Calu3 (cell line): ENCODE measurements at places on chromosomes 1 and 21. TPM values are rescaled to one million over a fixed set of nuclear protein-coding genes. Genes with fewer than 3 reads are reported as not detected.

The TSPAN2 gene
- total RNA-seq = 6.0 and 7.7 TPM in 2 replicates

The MIA3 gene
- total RNA-seq = 60.3 and 72.6 TPM in 2 replicates

DNA sequence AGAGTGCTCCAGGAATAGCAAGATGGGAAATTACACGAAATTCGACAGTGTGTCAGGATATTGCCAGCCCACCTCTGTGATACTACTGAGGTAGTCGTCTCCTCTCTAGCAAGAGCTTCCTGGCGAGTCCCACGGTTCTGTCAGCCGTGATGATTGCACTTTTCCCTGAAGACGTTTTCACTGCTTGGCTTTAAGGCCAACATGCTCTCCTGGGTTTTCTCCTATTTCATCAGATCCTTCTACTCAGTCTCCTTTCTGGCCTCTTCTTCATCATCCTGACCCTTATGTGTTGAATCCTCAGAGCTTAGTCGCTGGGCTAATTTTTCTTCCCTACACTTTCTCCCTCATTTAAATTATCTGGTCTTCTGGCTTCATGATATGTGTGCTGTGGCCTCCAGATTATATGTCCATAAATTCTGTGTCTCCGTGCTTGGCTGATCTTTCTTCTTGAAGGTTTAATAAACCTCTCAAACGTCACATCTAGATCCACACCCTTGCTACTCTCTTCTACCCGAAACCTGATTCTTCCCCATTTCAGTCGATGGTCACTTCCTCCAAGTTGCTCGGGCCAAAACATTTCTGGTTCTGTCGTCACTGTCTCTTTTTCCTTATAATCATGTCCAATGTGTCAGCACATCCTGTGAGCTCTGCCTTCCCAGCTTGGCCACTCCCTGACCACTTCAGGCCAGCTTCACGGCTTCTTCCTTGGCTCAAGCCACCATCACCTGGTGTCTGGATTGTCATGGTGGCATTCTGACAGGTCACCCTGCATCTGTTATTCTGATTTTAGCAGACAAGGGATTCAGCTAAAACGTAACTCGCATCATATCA, 12.2 kb downstream of the OR2B11 start:
- no peak overlapping the region for H3K27ac ChIP-seq
- no peaks in the 10 kb centered on the region for H3K4me1 ChIP-seq
- DNase-seq = no peak
- no peaks in the 10 kb centered on the region for H3K27me3 ChIP-seq
- no peaks in the 10 kb centered on the region for H3K36me3 ChIP-seq

DNA sequence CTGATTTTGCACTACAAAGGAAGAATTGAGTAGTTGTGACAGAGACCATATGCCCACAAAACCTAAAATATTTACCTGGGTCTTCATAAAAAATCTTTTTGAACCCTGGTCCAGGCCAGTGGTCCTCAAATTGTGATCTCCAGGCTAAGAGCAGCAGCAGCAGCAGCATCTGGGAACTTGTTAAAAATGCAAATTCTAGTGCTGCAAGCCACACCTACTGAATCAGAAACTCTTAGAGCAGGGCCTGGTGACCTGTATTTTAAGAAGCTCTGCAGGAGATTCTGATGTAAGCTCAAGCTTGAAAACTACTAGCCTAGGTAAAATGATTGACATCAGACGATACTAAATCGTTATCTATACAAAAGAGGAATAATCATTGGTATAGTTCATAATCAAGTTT, 112.2 kb downstream of the LRRC7 start:
- no peak for DNase-seq
- H3K4me3 ChIP-seq = no peak overlapping the region
- H3K27ac ChIP-seq = no peak overlapping the region
- no peaks in the 10 kb centered on the region for H3K36me3 ChIP-seq
- no peaks in the 10 kb centered on the region for H3K4me1 ChIP-seq

- H3K36me3 ChIP-seq = no peaks in the 10 kb centered on the region
- no peak overlapping the region for H3K27ac ChIP-seq
- no peak overlapping the region for H3K4me3 ChIP-seq
- no peaks in the 10 kb centered on the region for H3K27me3 ChIP-seq
- no peak for DNase-seq
- no peaks in the 10 kb centered on the region for H3K4me1 ChIP-seq
These were observed 18.0 kb downstream of the NLRP3 start for GRCh38 chr1:247434005-247434404.

DNA sequence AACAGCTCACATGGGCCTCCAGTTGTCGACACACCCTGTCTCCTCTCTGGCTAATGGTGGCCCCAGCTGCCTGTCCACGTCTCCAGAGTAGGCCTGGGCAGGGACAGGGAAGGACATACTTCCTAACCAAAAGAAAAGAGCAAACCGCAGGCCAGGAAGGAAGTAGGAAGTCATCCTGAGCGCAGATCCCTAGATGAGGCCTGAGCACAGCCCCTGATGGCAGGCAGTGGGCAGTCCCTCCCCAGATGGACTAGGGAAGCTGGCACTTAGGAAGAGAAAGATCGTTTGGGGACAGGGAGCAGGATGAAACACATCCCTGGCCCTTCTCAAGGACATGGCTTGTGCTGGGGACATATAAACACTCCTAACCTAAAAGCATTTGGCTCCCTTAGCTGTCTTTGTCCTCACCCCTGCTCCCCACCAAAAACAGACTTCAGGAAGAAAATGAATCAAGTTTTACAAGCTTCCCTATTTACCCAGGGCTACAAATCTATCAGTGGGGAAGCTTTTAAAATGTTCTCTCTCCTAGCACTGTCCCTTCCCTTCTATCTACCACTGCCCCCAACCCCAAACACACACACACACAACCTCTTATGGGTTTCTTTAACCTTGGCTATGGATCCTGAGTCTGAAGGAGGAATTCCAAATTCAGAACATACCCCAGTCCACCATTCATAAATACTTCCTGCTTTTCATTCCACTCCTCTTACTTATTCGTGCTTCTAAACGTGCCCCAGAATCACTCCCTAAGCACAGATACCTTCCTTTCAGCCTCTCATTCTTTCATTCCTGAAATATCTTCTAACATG, 21.1 kb downstream of the SSBP3 start:
- peaks cover 8% of the 10 kb centered on the region for H3K4me1 ChIP-seq
- H3K27ac ChIP-seq = no peak overlapping the region
- no peaks in the 10 kb centered on the region for H3K27me3 ChIP-seq

- H3K27ac ChIP-seq = peak within 1 kb of the TSS; percentile 16
- H3K4me3 ChIP-seq = peak within 1 kb of the TSS; percentile 58
- peaks cover 90% of the 10 kb centered on the region for H3K27me3 ChIP-seq
- DNase-seq = peak; percentile 88
- H3K36me3 ChIP-seq = peaks cover 25% of the 10 kb centered on the region
- peaks cover 46% of the 10 kb centered on the region for H3K4me1 ChIP-seq
These were observed at the start of gene EFNA3 for GRCh38 chr1:155078469-155079209. Gene EFNA3, plus strand, starts transcription at chr1:155078837. Its CDS starts 105 bp downstream, at chr1:155078942.

- no peaks in the 10 kb centered on the region for H3K36me3 ChIP-seq
- H3K27ac ChIP-seq = no peak overlapping the region
- no peak overlapping the region for H3K4me3 ChIP-seq
- no peak for DNase-seq
- H3K4me1 ChIP-seq = no peaks in the 10 kb centered on the region
These were observed 43.7 kb downstream of the HENMT1 start for GRCh38 chr1:108617008-108617723.

DNA sequence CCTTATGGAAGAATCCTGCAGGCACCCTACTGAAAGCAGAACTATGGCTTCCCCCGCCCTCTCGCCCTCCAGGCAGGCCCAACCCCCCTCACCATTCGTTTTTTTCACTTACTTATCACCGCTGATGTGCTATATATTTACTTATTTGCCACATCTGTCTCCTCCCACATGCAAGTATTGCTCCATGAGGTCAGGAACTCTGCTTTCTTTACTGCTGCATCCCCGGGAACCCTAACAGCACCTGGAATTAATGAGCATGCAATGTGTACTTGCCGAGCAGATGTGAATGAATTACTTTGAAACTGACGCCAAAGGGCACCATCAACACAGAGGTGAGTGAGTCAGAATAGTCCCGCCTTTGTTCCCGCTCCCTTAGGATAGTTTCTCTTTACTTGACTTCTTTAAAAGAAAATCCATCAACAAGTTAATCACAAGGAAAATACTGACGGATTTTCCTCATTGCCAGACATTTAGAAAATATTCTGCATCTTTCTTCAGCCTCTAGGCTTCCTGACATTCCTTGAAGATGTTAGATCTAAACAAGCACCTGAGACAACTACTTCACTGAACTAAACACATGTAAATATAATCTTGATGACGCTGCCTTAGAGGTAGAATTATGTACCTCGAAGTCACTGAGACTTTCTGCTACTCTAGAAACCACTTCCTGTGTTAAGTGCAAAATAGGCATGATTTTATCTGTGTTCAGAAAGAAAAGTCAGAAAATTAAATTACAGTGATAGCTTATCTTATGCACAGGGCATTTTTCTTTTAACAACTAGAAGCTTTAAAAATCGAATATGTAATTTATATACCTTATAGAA, 17.5 kb upstream of the RAB4A start:
- no peaks in the 10 kb centered on the region for H3K27me3 ChIP-seq
- peak overlapping the region; percentile 23 for H3K4me3 ChIP-seq
- peaks cover 47% of the 10 kb centered on the region for H3K4me1 ChIP-seq
- H3K27ac ChIP-seq = peak overlapping the region; percentile 45
- peak; percentile 47 for DNase-seq

GRCh38 chr1:98914547-98914946, 90.1 kb downstream of the PLPPR5 start:
- H3K27ac ChIP-seq = no peak overlapping the region
- no peak for DNase-seq
- no peaks in the 10 kb centered on the region for H3K27me3 ChIP-seq
- H3K4me1 ChIP-seq = no peaks in the 10 kb centered on the region
- H3K36me3 ChIP-seq = no peaks in the 10 kb centered on the region
- no peak overlapping the region for H3K4me3 ChIP-seq

- no peaks in the 10 kb centered on the region for H3K36me3 ChIP-seq
- H3K27ac ChIP-seq = no peak overlapping the region
- H3K4me1 ChIP-seq = no peaks in the 10 kb centered on the region
- H3K4me3 ChIP-seq = no peak overlapping the region
These were observed 729.4 kb downstream of the MATN1 start for GRCh38 chr1:29993950-29994349.

DNA sequence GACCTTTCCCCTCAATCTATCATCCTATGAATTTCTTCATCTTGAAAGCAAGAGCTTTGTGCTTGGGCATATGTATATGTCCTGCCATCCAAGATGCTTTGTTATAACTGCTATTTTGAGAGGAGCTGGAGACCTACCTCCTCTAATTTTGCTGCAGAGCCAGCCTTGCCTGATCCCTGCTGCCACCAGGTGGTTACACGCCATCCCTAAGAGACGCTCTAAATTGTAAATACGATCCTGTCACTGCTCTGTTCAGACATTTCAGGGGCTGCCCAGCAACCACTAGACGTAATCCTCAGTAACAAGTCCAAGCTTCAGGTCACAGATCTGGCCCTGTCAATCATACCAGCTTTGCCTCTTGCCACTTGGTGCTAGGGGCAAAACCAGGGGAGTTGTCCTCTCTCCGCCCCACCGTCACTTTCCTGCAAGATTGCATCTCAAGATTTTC, 32.9 kb downstream of the GPA33 start:
- no peaks in the 10 kb centered on the region for H3K36me3 ChIP-seq
- no peak overlapping the region for H3K27ac ChIP-seq
- peak; percentile 75 for DNase-seq
- no peak overlapping the region for H3K4me3 ChIP-seq

DNA sequence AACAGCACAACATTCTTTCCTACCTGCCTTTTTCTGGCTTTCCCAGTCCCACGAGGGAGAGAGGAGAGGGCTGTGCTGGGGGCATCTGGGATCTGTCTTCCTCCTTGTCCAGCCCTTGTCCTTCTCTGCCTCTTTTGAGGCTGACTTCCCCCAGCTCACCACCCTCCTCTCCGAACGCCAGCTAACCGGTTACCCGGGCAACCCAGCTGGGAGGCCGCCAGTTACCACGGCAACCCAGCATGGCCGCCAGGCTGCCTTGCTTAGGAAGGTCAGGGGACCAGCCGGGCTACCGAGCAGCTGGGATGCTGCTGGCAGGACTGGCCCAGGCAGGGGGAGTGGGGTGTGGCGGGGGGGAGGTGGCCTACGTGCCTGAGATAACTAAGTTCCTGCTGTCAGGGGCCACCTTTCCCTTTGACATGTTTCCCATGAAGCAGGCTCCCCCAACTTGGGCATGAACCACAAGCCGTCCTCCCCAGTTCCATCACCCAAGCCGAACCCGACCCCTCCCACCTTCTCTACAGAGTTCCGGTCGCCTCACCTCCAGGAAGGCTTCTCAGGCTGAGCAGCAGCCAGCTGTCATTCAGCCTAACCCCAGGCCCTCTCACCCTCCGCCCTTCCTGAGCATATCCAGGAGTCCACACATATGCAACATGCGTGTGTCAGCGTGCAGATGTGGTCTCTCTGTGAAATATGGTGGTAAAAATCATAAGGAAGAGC, 8.7 kb downstream of the PLEKHA6 start:
- H3K4me1 ChIP-seq = peaks cover 13% of the 10 kb centered on the region
- H3K27me3 ChIP-seq = no peaks in the 10 kb centered on the region
- DNase-seq = no peak

DNA sequence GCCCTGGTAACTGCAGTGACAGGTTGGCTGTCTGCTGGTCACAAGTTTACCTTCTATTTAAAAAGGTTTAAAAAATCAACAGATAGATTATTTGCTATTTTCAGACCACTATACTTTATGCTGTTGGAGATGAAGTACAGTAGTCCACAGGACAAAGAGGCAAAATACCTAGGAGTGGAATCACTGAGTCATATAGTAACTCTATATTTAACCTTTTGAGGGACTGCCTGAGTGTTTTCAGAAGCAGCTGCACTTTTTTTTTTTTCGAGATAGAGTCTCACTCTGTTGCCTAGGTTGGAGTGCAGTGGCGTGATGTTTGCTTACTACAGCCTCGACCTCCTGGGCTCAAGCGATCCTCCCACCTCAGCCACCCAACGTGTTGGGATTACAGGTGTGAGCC, 11.7 kb downstream of the CNIH4 start:
- peaks cover 55% of the 10 kb centered on the region for H3K36me3 ChIP-seq
- no peaks in the 10 kb centered on the region for H3K27me3 ChIP-seq
- peaks cover 12% of the 10 kb centered on the region for H3K4me1 ChIP-seq
- H3K4me3 ChIP-seq = no peak overlapping the region
- DNase-seq = no peak

GRCh38 chr1:163561580-163562295, 240.0 kb downstream of the NUF2 start:
- DNase-seq = peak; percentile 8
- no peak overlapping the region for H3K27ac ChIP-seq
- no peaks in the 10 kb centered on the region for H3K36me3 ChIP-seq
- no peaks in the 10 kb centered on the region for H3K27me3 ChIP-seq

- no peaks in the 10 kb centered on the region for H3K4me1 ChIP-seq
- no peaks in the 10 kb centered on the region for H3K27me3 ChIP-seq
These were observed 138.4 kb upstream of the ZP4 start for GRCh38 chr1:238029126-238029525.

DNA sequence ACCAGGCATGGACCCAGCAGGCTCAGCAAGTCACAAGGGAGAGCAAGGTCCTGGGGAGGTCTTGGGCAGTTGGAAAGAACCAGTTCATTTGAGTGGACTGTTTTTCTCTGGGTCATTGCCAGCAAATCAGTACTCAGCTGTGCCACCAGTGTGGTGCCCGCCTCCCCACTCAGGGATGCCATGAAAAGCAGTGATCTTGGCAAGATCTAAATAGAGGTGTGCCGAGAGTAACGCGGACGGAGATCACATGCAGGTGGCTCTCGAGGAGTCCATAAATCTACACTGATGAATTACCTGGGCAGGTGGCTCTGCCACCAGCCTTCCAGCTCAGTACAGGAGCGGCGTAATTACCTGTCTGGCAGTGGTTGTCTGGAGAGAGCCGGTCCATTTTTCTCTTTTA, 642.2 kb downstream of the PTPRU start:
- H3K4me1 ChIP-seq = no peaks in the 10 kb centered on the region
- peaks cover 87% of the 10 kb centered on the region for H3K27me3 ChIP-seq
- no peak overlapping the region for H3K27ac ChIP-seq
- no peaks in the 10 kb centered on the region for H3K36me3 ChIP-seq

GRCh38 chr1:28127617-28128257, 39.3 kb upstream of the EYA3 start:
- H3K36me3 ChIP-seq = no peaks in the 10 kb centered on the region
- no peak overlapping the region for H3K4me3 ChIP-seq
- DNase-seq = no peak
- peaks cover 8% of the 10 kb centered on the region for H3K4me1 ChIP-seq
- H3K27me3 ChIP-seq = no peaks in the 10 kb centered on the region
